ENCODE measurements at places on chromosomes 6 and 20. TPM values are rescaled to one million over a fixed set of nuclear protein-coding genes. Genes with fewer than 3 reads are reported as not detected.

The NKAPL gene
- not detected for total RNA-seq

The GPR31 gene
- total RNA-seq: not detected

The PLN gene
- not detected for total RNA-seq

The MEP1A gene
- not detected for total RNA-seq

The BPIFB4 gene
- not detected for total RNA-seq

The TTBK1 gene
- 0.05 TPM for total RNA-seq

The BPHL gene
- total RNA-seq: 22.0 TPM

The SLC22A2 gene
- not detected for total RNA-seq

The MROH8 gene
- 1.1 TPM for total RNA-seq

The TRIM31 gene
- total RNA-seq: 0.72 TPM

The FHL5 gene
- not detected for total RNA-seq

The ESR1 gene
- total RNA-seq: not detected

The SLC16A10 gene
- total RNA-seq: 0.78 TPM
